ENCODE measurements at places on chromosomes 3 and 15. TPM values are rescaled to one million over a fixed set of nuclear protein-coding genes. Genes with fewer than 3 reads are reported as not detected.

DNA sequence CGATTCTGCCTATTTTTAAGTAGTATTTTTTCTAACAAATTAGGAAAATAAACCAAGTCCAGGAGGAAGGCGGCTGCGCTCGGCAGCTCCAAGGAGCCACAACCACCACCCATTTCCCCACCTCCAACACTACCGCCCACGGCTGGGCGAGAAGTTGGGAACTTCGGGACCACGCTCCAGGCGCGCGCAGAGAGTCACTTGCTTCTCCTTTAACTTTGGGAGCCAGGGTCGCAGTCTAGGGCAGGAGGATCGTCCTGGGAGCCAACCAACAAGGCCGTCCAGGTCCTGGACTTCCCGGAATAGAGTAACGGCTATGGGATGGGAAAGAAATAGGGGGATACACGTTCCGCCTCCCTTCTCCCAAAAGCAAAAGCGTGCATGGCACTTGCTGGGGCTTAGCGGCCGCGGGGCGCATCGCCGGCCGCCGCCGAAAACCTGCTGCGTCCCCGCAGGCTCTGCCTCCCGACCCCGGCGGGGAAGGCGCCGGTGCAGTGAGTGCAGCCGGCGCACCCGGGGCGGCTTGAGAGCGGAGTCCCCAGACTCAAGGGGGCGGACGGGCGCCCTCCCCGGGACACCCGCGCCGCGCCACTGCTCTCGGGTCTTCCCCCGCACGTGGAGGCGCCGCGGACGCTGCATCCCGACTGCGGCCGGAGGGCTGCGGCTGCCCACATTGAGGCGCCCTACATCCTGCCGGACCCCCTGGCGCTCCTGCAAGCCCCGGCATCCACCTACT lies 699 bp downstream of the MEGF11 start:
- DNase-seq, result peak; percentile 25

DNA sequence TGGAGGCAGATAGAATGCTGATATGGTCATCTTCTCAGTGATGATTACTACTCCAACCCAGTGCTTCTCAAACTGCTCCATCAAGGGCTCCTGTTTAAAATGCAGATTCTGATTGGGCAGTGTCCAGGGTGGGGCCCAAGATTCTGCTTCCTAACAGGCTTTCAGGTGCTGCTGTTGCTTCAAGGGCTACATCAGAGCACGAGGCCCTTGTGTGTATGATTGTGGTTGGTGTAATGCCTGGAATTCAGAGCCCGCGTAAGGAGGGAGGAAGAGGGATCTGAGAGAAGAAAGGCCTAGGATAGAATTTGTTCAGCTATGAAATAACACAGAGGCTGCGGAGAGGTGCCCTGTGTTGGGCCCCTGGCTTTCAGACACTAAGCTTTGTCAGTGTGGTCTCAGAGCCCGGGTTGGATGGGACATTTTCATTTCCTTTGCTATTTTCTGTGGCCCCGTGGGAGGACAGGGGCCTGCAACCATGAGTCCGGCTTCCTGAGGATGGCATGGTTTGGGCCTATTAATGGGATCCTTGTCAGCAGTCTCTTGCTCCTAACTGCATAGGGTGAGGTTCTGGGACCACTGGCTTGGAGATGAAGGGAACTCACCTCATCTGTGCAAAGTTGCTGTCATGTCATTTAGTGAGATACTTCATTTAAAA lies 53.0 kb downstream of the ATP1B3 start:
- no peak for DNase-seq

The SV2B gene
- not detected for total RNA-seq

The KLF15 gene
- 3.2 TPM for total RNA-seq

The CACNA1D gene
- 1.9 TPM for total RNA-seq

DNA sequence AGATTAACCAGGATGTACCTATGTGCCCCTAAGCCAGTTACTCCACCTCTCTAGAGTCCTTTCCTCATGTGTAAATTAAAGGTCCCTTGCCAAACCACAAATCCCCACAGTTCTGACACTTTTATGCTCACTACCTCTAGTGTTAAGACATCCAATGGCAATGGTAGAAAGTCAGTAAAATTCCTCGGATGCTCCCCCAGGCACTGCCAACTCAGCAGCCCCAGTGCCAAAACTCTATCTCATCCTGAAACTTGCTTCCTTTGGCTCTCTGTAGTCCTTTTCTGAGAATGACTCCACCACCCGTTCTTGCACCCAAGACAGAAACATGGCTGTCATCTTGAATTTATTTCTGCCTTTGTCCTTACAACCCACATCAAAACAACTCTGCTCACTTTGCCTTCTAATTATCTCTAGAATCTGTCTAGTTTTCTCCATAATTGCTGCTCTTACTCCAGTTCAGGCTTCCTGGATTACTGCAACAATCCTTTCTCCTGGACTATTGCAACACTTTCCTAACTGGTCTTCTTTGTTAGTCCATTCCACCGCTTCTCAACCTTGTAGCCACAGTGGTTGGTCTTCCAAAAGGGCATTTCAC lies 41.6 kb downstream of the MB21D2 start:
- peak; percentile 34 for DNase-seq

DNA sequence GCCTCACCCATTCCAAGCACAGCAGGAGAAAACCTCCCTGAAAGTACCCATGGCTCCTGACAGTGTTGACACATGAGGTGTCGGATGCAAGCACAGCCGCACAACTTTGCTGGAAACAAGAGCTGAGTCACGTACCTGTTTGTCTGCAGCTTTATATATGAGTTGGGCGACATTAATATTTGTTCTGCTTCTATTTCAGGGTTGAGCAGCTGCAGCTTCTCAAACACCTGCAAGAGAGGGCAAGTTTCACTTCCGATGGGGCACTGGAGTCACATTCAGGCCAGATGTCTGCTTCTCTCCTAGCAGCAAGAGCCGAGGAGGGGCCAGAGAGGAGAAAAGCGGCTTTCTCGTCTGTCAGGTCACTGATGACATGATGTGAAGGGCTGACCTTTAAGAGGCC lies 88.0 kb downstream of the NUP210 start:
- no peak for DNase-seq
